ENCODE measurements at places on chromosomes 1 and 21.

- no peak for DNase-seq
Observed at GRCh38 chr1:165644064-165644735, 13.2 kb downstream of the MGST3 start.

DNA sequence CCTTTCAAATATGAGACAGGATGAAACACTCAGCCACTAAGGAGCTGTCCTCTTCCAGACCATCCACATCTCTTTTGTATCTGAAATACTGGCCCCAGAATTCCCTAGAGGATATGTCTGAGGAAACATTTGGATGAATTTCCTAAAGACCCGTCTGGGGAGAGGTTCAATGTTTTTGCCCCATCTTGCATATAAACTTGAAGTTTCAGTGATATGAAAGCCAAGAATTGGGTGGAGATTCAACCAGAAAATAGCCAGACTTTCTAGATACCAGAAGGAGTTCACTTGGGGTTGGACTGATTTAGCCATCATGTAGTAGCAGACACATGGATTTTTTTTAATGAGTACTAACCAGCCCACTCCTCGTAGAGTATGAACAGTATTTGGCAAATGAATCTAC, 182.0 kb downstream of the PLPP3 start:
- DNase-seq: no peak

- DNase-seq: no peak
Observed at GRCh38 chr21:36966821-36967768, 626 bp upstream of the HLCS start.

DNA sequence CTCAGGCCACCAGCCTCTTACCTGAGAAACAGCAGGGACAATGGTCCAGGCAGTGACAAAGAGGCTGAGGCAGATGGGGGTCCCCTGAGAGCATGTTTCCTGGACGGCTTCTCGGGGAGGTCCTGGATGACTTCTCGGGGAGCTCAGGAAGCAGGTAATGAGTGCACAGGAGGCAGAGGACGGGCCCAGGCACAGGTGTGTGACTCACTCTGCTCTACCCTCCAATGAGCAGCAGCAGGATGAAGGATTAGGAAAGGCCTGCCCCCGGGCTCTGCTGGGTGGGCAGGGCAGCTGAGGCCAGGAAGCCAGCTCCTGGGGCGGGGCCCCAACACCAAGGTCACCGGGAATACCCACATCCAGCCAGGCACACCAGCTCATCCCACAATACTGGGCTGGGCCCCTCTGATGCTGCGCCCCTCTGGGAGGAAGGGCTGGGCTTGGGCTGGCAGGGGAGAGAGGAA, 17.2 kb upstream of the PTAFR start:
- DNase-seq: no peak

GRCh38 chr1:94532077-94532476, 9.5 kb downstream of the F3 start:
- DNase-seq: no peak

DNA sequence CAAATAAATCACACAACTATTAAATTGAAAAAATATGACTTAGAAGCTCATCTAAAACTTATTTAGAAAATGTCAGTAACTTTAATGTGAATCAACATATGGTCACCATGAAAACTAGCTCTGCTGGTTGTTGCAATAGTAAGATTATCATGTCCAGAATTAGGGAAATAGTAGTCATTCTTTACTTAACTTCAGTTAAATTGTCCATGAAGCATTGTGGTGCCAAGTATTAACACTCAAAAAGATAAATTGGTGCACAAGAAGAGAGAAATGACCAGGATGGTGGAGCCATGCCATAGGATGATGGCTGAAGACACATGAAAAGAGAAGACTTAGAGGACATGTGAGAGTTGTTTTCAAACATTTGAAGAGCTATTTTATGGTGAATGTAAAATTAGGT, 130.2 kb upstream of the PTGFR start:
- no peak for DNase-seq

GRCh38 chr1:8422510-8423268, 104.8 kb downstream of the SLC45A1 start:
- no peak for DNase-seq

GRCh38 chr1:192916021-192916420, 107.2 kb downstream of the RGS2 start:
- no peak for DNase-seq

DNA sequence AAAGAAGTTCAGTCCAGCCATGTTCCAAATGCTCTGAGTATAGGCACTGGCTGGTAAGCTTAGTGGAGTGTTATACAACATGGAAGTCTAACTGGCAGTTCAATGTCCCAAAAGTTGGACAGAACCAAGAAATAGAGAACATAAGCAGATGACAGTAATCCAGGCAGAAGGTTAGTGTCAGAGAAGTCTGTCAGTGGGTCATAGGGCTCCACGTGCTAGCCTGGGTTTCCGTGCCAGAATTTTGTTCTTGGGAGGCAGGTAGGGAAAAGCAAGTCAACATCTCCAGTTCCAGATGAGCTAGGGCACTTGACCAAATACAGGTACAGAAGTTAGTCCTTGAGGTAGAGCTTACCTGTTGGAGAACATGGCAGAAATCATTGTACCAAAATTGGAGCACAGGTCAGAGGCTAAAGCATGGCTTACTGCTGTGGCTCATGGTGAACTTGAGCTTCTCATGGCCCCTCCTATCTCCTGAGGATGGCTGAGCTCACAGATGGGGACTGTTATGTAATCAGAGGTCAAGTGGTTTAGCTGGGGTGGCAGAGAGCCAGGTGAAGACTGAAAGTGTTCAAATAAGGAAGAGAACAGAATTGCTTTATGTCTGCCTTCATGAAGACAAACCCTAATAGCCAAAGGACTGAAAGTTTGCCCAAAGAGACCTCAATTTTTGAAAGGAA, 170.8 kb downstream of the NFIA start:
- no peak for DNase-seq

GRCh38 chr1:203521074-203521794, 27.3 kb downstream of the OPTC start:
- DNase-seq: no peak

GRCh38 chr1:204128964-204129896, 22.6 kb downstream of the ETNK2 start:
- peak; percentile 43 for DNase-seq

- no peak for DNase-seq
Observed at GRCh38 chr1:33622757-33623156, 150.3 kb downstream of the ZSCAN20 start.

- no peak for DNase-seq
Observed at GRCh38 chr1:205587581-205587980, 44.2 kb downstream of the ELK4 start.

GRCh38 chr1:86875722-86876121, 38.2 kb downstream of the SELENOF start:
- DNase-seq: no peak

GRCh38 chr1:164565357-164565756, 6.4 kb downstream of the PBX1 start:
- DNase-seq: no peak

- DNase-seq: no peak
Observed at GRCh38 chr1:54315099-54315498, 91.1 kb downstream of the SSBP3 start.

GRCh38 chr1:38242506-38242905, 195.9 kb upstream of the POU3F1 start:
- no peak for DNase-seq

DNA sequence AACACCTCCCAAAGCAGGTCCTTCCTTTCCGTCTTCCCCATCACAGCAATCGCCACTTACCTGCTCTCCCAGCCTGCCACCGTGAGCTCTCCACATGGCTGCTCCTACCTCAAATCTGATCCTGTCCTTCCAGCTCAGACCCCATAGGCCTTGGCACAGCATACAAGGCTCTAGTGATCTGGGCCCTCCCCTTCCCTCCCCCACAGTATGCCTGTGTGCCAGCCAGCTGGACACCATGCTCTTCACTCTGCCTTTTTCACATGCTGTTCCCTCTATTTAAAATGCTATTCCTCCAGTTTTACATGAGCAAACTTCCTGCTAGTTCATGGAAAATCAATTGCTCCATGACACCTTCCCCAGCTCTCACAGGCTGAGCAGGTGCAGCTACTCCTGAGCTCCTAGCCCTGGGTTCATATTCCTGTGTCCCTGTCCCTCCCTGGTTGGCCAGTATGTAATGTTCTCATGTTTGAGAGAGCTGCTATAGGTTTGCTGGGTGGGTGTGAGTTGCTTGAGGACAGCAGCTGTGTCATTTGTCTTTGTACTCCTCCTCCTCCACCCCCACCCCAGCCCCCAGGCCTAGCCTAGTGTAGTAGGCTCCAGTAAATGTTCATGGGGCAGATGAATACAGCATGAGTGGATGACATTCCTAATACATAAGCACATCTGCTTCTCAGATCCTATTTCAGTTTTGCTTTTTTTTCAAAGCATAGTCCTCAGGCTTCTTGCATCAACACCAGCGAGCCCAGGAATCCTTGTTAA, 6.3 kb upstream of the TNNT2 start:
- no peak for DNase-seq

DNA sequence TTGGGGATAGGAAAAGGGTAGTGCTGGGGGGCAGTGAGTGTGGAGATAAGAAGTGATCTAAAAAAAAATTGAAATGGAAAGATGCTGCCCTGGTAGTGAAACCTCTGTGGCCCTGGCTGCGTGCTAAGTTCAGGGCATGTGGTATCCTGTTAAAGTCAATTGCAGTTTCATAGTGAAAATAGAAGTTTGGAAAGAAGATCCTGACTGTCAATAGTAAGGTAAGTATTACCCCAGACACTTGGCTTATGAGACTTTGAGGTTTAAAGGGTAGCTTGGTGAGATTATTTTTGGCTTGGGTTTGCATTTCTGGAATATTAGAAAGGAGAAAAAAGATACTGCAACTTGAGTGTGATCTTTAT, 6.8 kb downstream of the ARID1A start:
- no peak for DNase-seq

DNA sequence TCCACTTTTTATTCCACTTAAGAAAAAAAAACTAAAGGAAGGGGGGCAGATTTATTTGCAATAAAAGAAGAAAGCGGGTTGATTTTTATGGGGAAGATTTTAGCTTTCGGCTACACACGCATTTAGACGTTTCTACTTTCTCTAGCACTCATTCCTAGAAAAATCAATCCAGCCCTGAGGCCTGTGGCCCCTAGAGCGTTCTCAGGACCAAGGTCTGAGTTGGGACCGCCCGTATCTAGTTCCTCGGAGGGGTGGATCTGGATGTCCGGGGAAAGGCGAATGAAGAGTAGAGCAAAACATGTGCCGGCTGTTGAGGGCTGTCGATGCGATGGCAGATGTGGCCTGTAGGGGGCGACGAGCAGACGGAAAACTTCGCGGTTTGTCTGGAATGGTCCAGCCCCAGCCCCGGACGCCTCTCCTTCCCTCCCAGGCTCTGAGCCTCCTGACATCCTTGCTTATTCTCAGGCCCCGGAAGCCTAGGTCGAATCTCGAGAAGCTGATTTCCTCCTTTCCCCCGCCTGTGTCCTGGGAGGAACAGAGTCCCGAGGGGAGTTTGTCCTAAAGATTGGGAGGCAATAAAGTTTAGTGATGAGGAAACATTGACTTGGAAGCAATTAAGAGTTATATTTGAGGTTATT, 5.2 kb downstream of the FOXD3 start:
- no peak for DNase-seq

DNA sequence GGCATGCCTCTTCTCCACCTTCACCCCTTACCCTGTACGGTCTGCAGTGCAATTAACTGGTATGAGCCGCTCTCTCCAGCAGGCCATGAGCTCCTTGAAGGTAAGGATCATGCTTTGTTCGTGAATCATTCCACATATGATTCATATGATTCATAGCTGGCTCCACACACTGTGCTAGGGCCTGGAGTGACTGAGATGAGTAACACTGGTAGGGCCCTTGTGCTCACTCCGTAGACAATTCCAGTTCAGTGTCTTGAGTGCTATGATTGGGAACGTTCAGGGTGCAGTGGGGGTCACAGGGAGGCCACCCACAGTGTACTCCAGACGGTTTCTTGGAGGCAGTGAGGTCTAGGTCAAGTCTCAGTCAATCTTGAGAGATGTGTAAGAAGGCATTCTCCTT, 239.8 kb downstream of the LMX1A start:
- DNase-seq: no peak

DNA sequence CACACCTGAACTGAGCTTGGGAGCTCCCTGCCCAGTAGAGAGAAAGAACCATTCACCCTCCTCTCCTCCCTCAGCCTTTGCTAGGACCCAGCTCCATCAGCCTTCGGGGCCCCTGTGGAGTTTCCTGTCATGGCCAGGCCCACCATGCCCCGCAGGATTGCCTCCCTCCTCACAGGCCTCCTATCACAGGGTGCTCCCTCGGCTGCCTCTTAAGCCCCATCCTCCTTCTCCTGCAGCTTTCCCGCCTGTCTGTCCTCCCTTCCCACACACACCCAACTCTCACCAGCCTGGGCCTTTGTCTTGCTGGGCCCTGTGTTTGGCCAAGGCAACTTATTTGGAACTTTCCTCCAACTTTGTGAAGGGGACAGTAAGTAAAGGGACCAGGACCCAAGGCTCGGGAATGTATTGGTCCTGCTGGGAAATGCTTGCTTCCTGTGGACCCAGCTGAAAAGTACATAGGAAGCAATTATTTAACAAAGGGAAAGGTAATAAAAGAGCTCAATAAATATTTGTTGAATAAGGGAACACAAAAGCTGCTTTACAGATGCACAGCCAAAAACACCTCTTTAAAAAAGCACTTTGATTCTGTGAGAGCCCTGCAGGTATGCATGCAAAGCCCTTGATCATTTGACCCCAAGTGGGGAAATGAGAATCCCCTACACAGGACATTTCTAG, 31.6 kb upstream of the TENT5C start:
- DNase-seq: no peak

- DNase-seq: no peak
Observed at GRCh38 chr1:231549733-231550447, 21.4 kb downstream of the TSNAX start.

GRCh38 chr21:33112151-33112550, 42.2 kb downstream of the OLIG1 start:
- DNase-seq: no peak

GRCh38 chr1:66357478-66358197, 176.3 kb upstream of the SGIP1 start:
- no peak for DNase-seq

DNA sequence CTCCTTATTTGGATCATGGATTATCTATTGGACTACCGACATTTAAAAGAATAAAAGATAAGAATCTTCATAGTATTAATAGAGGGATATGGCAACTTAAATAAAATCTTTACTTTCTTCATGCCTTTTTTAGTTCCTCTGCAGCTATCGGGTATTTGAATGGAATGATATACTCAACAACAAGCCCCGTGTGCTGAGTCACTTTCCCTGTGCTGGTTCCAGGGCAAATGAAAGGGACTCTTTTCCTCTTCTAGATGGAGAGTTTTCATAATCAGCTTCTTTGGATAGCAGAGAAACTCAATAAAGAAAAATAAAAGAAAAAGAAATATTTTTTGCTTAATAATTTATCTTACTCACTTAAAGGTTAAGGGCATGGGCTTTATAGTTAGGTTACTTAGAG, 213.7 kb downstream of the LRRC40 start:
- no peak for DNase-seq

GRCh38 chr1:178385662-178386061, 111.1 kb downstream of the CLEC20A start:
- no peak for DNase-seq
